ENCODE measurements at places on chromosomes 4 and X. TPM values are rescaled to one million over a fixed set of nuclear protein-coding genes. Genes with fewer than 3 reads are reported as not detected.

The PSAPL1 gene
- not detected for total RNA-seq

DNA sequence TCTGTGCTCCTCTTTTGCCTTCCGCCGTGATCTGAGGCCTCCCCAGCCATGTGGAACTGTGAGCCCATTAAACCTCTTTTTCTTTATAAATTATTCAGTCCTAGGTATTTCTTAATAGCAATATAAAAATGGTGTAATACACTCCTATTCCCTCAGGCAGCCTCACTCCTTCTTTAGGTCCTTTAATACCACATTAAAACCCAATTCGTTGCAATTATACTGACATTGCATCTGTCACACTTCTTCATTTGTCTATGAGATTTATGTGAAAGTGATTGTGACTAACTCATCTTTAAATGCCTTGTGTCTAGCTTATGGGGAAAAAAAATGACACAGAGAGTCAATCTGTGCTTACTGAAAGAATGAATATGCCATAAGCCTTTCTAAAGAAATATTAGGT is 1035.2 kb upstream of the SLIT2 start:
- H3K4me3 ChIP-seq: no peak overlapping the region
- no peaks in the 10 kb centered on the region for H3K36me3 ChIP-seq
- H3K4me1 ChIP-seq: no peaks in the 10 kb centered on the region
- no peak for DNase-seq
- H3K27me3 ChIP-seq: no peaks in the 10 kb centered on the region
- no peak overlapping the region for H3K27ac ChIP-seq

The MAGEA11 gene
- not detected for total RNA-seq

GRCh38 chr4:113880240-113881028 is 99.0 kb downstream of the ARSJ start:
- no peak for DNase-seq
- no peak overlapping the region for H3K4me3 ChIP-seq
- H3K27ac ChIP-seq: no peak overlapping the region
- H3K4me1 ChIP-seq: no peaks in the 10 kb centered on the region

The GPR78 gene
- total RNA-seq: not detected

GRCh38 chrX:129488359-129488758 is 34.9 kb downstream of the SMARCA1 start:
- H3K4me3 ChIP-seq: no peak overlapping the region
- no peak for DNase-seq
- no peaks in the 10 kb centered on the region for H3K27me3 ChIP-seq
- H3K27ac ChIP-seq: no peak overlapping the region
- no peaks in the 10 kb centered on the region for H3K36me3 ChIP-seq

The GLOD5 gene
- total RNA-seq: 15.2 TPM

DNA sequence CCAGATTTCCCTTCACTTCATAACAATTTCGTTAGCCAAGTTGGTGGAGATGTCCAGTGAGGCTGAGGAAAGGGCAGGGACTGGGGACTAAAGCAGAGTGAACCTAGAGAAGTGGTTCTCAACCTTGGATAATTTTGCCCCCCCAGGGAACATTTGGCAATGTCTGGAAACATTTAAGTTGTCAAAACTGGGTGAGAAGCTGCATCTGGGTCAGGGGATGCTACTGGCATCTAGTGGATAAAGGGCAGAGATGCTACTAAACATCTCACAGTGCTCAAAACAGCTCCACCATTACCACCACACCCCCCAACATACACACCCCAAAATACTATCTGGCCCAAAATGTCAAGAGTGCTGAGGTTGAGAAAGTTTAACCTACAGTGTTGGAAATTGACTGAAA is 32.0 kb upstream of the FGF16 start:
- H3K36me3 ChIP-seq: no peaks in the 10 kb centered on the region
- no peak overlapping the region for H3K4me3 ChIP-seq
- DNase-seq: no peak
- H3K4me1 ChIP-seq: no peaks in the 10 kb centered on the region
- no peaks in the 10 kb centered on the region for H3K27me3 ChIP-seq

DNA sequence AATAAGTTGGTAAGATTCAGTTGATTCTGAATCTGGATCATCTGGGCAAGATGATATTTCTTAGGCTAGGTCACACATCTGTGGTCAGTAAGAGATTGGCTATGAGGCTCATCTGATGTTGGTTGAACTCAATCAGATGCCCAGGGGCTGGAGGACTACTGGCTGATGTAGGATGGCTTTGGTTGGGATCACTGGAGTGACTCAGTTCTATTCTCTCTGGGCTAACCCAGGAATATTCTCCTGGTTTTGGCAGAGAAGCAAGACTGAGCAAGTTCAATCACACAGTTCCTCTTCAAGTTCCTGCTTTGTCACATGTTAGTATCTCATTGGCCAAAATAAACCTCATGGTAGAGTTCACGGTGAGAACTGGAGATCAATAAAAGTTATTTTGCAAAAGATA is 902.3 kb upstream of the SLIT2 start:
- no peaks in the 10 kb centered on the region for H3K4me1 ChIP-seq
- DNase-seq: no peak
- no peak overlapping the region for H3K27ac ChIP-seq

- H3K4me3 ChIP-seq: no peak overlapping the region
- no peak for DNase-seq
- no peak overlapping the region for H3K27ac ChIP-seq
- no peaks in the 10 kb centered on the region for H3K27me3 ChIP-seq
These were observed 4.3 kb upstream of the SHROOM3 start for GRCh38 chr4:76430519-76431388.

GRCh38 chr4:124964852-124965496 is 252.4 kb upstream of the ANKRD50 start:
- DNase-seq: no peak
- H3K36me3 ChIP-seq: no peaks in the 10 kb centered on the region
- H3K4me3 ChIP-seq: no peak overlapping the region
- H3K4me1 ChIP-seq: no peaks in the 10 kb centered on the region

- H3K4me3 ChIP-seq: no peak overlapping the region
- peak overlapping the region; percentile 4 for H3K27ac ChIP-seq
These were observed 74.4 kb downstream of the RPS3A start for GRCh38 chr4:151173871-151174270.

DNA sequence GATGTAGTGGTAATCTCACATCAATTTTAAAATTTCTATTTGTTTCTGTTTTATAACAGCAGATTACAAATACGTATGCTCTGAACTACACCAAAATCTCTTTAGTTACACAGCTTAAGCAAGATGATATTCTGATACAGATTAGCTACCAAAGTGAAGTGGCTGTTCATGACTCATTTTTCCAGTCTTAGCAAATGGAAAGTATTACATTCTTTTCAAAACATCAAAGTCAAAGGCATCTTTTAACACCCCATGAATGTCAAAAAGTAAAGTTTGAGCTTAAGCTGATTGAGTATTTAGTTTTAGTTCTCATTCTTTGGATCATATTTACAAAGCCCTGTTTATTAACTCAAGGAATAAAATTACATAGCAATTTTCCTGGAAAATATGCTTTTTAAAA is 6.6 kb upstream of the HPGDS start:
- no peaks in the 10 kb centered on the region for H3K27me3 ChIP-seq
- DNase-seq: no peak
- no peak overlapping the region for H3K4me3 ChIP-seq

GRCh38 chr4:109164011-109164410 is 138.4 kb downstream of the COL25A1 start:
- no peaks in the 10 kb centered on the region for H3K4me1 ChIP-seq
- no peak overlapping the region for H3K27ac ChIP-seq
- no peaks in the 10 kb centered on the region for H3K27me3 ChIP-seq
- DNase-seq: no peak
- no peaks in the 10 kb centered on the region for H3K36me3 ChIP-seq

DNA sequence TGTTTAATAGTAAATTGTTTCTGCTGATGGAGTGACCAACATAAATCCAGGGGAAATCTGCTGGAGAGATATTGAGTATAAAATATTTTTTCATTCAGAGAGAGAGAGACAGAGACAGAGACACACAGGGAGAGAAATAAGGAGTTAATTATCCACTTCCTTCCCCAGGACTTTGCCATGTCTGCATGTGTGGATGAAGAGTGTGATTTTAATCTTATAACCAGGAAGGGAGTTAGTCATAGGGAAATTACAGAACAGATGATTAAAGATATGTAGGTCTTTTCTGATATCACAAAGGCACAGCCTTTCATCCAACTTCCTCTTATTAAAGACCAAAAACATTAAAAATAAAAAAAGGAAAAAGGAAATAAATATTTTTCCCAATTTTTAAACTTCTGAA is 526.3 kb downstream of the SPRY1 start:
- no peak overlapping the region for H3K27ac ChIP-seq
- H3K4me1 ChIP-seq: no peaks in the 10 kb centered on the region
- DNase-seq: no peak
- H3K4me3 ChIP-seq: no peak overlapping the region

GRCh38 chr4:85522836-85523235 is 47.9 kb downstream of the ARHGAP24 start:
- no peak overlapping the region for H3K27ac ChIP-seq
- H3K27me3 ChIP-seq: no peaks in the 10 kb centered on the region
- no peaks in the 10 kb centered on the region for H3K36me3 ChIP-seq
- H3K4me3 ChIP-seq: no peak overlapping the region
- DNase-seq: no peak
- H3K4me1 ChIP-seq: no peaks in the 10 kb centered on the region

Measured in Peyer's patch (tissue), 4 donors.